ENCODE measurements at places on chromosomes 7 and 10. TPM values are rescaled to one million over a fixed set of nuclear protein-coding genes. Genes with fewer than 3 reads are reported as not detected.

The NPY4R gene
- not detected for polyA plus RNA-seq

The KLF14 gene
- 1.5 TPM for polyA plus RNA-seq

The TACC2 gene
- 136 TPM for polyA plus RNA-seq

The NDUFB2 gene
- polyA plus RNA-seq, result 148 TPM

The RBM17 gene
- polyA plus RNA-seq, result 107 TPM

The PKD2L1 gene
- not detected for polyA plus RNA-seq

Data from hindlimb muscle (tissue), 1 donor.